ENCODE measurements at places on chromosomes 13 and 19.

DNA sequence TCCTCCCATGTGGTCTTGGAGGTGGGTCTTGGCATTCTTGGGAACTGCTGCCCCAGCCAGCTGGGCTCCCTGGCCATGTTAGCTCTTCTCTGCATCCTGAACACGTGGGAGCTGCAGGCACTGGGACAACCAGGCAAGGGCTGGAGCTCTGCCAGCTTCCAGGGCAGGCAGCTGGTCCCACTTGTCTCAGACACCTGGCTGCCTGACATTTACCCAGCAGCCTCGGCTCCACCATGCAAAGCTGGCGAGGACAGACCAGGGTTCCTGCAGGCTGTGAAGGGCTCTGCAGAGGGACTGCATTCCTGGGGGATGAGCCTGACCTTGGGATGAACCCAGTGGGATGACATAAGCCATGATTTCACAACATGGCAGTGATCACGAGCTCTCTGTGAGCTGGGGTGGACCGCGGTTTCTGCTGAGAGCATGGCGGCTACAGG, 99.0 kb upstream of the TSHZ3 start:
- no peak for DNase-seq

DNA sequence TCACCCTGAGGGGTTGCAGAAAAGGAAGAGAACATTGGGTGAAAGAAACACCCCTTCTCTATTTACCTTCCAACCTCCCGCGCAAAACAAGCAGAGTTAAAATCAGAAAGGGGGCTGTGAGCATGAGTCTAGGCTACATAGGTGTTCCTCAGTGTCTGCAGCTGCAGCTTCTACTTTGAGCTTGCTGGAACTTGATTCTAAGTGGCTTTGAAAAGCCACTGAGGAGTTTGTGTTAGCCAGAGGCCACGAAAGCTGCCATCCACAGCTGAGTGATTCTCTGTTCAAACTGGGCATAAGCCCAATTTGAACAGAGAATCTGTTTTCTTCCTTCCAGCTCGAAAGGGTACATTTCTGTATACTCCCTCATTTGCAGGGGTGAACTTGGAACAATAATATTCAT, 343.9 kb downstream of the PCDH9 start:
- no peak for DNase-seq

DNA sequence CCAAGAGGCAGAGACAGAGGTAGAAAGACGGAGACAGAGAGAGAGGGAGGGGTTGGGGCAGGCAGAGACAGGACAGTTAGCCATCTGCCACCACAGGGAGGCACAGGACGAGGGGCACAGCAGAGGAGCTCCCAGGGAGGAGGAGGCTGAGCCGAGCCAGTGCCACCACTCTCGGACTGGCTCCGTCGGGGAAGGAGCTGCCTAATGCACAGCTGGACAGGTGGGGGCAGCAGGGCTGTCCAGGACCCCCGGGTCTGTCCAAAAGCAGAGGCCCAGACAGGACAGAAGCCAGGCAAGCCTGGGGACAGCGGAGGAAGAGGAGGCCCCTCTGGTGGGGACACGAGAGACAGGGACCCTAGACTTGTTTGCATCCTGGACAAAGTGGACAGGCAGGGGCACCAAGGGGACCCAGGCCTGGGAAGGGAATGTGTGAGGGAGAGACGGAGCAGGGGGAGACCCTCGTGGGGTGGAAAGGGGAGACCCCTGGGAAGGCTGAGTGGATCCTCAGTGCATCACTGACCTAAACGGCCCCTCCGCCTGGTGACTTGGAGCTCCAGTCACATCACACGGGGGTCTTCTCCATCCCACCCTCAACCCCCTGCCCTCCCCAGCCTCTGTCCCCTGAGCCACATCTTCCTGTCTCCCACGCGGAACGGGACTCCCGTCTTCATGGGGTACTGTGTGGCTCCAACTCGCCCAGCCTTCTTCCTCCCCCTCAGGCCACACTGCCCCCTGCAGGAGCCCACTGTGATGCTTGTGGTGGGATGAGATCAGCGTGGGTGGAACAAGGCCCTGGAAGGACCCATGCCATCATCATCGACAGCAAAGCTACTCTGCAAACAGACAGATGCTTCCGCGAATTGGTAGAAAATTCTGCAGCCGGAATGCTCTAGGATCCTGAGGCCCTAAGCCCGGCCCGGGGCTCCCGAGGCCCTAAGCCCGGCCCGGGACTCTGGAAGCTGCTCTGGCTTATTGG, 915 bp downstream of the F10 start:
- no peak for DNase-seq

- DNase-seq, result peak; percentile 84
Measured at GRCh38 chr19:19865750-19866610, at the start of gene ZNF253. Gene ZNF253 (plus strand): TSS chr19:19865882. CDS start chr19:19865997, 115 bp downstream.
